ENCODE measurements at places on chromosomes 6 and 20.

DNA sequence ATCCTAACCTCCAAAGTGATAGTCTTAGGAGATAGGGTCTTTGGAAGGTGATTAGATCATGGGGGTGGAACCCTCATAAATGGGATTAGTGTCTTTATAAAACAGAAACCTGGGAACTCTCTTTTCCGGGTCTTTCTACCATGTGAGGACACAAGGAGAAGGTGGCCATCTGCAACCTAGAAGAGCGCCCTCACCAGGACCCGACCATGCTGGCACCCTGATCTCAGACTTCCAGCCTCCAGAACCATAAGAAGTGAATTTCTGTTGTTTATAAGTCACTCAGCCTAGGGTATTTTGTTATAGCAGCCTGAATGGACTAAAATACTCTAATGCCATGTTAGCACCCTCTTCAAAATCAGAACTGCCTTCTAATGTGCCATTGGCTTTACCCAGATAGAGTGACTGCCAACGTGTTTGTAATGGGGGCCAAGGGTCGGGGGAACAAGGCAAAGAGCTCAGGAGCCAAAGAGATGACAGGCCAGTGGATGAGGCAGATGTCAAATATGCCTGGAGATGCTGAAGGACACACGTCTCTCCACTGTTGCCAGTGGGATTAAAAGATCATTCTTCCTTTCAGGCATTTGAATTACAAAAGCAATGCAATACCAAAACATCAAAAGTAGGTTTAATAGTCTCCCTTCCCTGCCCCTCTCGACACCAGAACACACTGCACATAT is 21.0 kb downstream of the TUBB2B start:
- DNase-seq = no peak

DNA sequence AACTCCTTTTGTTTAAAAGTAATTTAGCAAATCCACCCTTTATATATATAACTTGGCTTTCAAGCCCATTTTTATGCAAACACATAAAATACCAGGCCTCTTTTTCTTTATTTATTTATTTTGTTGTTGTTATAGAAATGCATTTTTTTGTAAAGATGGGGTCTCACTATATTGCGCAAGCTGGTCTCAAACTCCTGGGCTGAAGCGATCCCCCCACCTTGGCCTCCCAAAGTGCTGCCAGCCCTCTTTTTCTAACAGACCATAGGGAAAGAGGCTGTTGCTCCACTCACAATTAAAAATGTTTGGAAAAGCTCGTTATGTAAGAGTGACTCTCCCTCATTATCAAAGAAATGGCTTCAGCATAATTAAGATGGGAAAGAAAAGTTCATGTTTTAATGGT is 440.9 kb downstream of the HACE1 start:
- DNase-seq = no peak

GRCh38 chr6:12009876-12010634 is 2.1 kb upstream of the HIVEP1 start:
- no peak for DNase-seq

DNA sequence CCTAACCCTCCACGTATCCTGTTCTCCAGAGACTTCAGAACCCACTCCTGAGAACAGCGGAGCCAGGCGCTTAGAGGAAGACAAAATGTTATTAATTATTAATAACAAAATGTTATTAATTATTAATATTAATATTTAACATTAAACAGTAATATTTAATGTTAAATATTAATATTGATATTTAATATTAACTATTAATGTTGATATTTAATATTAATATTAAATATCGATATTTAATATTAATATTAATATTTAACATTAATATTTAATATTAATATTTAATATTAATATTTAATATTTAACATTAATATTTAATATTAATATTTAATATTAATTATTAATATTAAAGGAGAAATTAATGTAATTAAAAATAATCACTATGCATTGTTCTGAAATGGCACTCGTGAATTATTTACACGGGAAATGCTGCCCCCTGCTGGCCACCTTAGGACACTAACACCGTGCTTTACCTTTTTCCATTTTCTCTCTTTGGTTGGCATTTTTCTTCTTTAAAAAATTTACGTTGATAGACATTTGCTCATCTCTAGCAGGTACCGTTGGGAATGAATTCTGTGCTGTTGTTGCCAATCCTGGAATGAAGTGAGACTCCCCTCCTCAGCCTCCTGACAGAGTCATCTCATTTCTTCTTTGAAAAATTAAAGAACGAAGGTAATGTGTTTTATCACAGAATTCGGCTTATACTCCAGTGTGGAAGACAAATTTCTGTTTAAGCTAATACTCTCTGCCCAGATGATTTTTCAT is 7.5 kb upstream of the GGTLC1 start:
- DNase-seq = peak; percentile 43

DNA sequence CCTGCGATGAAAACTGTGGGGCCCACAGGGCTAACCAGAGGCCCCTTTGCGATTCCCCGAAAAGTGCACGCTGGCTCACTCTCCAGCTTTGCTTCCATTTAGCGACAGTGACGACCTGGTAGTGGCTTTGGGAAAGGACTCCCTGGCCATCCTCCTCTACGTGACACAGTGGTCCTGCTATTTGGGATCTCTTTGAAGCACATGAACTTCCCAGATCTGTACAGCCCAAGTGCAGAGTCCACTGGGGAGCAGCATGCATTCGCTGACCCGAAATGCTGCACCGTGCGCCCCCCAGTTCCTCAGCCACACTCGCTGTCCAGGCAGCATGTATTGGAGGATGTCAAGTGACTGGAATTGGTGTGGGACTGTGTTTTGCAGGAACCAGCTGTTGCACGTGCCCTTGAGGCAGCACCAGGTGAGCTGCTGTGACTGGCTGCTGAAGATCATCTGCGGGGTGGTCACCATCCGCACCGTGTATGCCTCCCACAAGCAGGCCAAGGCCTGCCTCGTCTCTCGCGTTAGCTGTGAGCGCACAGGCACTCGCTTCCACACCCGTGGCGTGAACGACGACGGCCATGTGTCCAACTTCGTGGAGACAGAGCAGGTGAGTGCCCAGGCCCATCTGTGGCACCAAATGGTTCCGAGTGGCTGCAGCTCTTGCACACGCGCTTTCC is 51.6 kb downstream of the SYNJ2 start:
- DNase-seq = no peak

GRCh38 chr20:9483131-9483530 is 31.3 kb upstream of the LAMP5 start:
- no peak for DNase-seq

DNA sequence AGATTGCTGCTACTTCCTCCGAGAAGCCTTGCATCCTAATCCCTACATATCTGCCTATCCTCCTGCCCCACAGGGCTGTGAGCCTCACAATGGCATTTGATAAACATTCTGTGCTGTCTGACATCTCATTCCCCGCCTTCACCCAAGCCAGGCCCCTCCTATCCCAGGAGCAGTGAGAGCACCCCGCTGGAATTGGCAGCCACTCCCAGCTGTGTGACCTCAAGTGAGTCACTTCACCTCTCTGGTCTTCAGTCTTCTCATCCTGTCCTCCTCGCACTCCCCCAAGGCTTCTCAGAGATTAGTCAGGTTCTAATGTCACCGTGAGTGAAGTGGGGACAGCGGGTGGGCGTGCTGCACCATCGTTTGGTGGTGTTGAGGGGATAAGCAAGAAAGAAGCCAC is 81.7 kb downstream of the CDH22 start:
- DNase-seq = no peak

- no peak for DNase-seq
These were observed 32.5 kb upstream of the IYD start for GRCh38 chr6:150336299-150336698.

- no peak for DNase-seq
These were observed 118.0 kb upstream of the PRND start for GRCh38 chr20:4603724-4604123.

DNA sequence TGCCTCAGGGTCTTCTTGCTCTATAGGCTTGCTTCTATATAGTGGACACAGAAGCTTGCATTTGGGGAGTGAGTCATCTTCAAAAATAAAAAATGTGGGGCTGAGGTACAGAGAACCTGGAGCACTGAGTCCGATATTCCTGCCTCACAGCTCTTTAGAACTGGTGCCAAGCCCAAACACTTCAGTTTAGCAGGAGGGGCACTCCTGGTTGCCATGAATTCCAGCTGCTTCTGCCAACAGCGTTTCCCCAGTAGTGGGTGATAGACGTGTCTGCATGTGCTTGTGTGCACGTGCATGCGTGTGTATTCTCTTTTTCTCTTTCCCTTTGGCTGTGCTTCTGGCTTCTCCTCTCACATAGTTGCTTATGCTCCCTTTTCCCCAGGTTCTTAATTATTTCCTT is 11.9 kb downstream of the DNPH1 start:
- no peak for DNase-seq

GRCh38 chr6:134437376-134437775 is 119.5 kb upstream of the SGK1 start:
- peak; percentile 2 for DNase-seq

GRCh38 chr6:88704980-88705379 is 258.4 kb downstream of the RNGTT start:
- no peak for DNase-seq

- no peak for DNase-seq
These were observed 189.0 kb upstream of the CCN2 start for GRCh38 chr6:132140189-132140588.

GRCh38 chr20:43800186-43800585 is 73.4 kb upstream of the GTSF1L start:
- no peak for DNase-seq

DNA sequence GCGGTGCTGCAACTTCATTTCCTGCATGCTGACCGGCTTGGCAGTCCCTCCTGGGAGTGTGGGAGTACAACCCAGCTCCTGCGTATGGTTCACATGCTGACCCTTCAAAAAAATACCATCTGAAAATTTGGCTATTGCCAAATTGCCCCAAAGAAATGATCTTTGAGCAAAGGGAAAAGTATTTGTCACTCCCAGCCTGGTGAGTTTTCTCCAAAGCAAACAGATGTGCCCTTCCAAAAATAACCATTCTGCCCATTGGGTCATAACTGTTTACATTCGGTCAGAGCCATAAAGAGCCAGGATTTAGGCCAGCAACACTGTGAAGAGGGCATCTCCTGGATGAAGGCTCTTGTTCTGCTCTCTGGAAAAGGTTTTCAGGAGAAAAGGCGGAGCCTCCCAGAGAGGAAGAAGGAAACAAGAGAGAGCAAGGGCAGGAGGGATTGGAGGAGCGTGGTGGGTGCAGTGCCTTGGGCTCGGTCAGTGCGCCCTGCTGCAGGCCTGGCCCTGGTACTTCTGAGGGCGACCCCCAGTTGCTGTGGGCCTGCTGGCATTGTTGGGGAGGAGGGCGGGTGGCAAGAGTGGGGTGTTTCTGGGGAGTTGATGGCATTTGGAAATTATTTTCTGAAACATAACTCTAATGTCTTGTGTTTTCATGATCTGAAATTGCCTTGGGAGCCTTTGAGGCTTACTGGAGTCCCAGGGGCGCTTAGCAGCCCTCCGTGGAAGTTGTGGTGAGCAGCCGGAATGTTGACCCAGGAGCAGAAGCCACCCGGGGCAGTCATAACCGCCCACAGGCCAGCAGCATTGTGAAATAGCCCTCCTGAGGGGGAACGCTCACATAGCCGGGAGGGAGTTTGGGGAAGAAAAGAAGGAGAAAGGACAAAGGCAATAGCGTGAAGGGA is 248.4 kb downstream of the MYLK4 start:
- DNase-seq = no peak

- no peak for DNase-seq
These were observed 45.4 kb downstream of the ZBTB46 start for GRCh38 chr20:63785691-63786131.

GRCh38 chr6:112321941-112322424 is 25.1 kb upstream of the RFPL4B start:
- DNase-seq = no peak

DNA sequence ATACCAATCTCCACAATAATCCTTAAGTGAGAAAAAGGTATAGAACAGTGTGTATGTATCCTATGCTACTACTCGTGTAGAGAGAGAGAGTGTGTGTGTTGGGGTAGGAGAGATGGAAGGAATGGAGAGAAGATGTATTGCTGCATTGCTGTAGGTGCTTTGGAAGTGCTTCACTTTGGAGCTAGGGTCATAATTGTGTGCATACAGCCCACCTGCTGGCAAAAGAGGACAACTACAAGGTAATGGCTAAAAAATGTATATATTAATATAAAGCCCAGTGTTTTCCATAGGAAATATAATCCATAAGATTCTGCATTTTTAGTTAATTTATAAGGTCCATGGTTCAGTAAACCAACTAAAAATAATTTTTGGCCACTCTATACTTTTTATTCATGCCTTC is 36.1 kb downstream of the SERAC1 start:
- no peak for DNase-seq

DNA sequence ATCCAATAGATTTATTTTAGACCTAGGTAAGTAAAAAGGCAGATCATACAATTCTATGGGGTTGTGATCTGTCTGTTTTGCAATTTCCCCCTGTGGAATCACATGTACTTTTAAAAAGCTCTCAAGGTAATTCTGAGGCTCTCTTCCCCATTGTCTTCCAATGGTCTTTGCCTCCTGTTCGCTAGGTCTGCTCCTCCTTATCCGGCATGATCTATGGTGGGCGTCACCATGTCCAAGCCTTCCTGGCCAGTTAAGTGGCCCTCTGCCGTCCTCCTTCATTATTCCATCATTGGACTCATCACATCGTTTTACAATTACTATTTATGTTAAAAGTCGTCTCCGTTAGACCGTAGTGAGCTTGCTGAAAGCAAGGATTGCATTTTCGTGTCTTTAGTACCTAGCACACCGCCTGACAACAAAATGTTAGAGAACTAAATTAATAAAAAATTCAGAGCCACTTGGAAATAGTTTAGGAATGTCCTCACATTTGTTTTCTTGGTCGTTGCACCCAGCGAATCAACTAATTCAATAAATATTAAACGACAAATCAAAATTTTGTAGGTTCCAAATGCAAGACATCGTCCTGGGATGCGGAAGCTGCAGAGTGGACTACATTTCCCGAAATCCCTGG is 2.2 kb upstream of the STXBP5 start:
- DNase-seq = no peak

- DNase-seq = no peak
These were observed 3.8 kb downstream of the COL12A1 start for GRCh38 chr6:75201901-75202672.

- no peak for DNase-seq
These were observed 407.1 kb downstream of the GRIK2 start for GRCh38 chr6:101800598-101800997.

GRCh38 chr20:25065625-25066338 is 7.8 kb upstream of the ACSS1 start:
- DNase-seq = peak; percentile 44

DNA sequence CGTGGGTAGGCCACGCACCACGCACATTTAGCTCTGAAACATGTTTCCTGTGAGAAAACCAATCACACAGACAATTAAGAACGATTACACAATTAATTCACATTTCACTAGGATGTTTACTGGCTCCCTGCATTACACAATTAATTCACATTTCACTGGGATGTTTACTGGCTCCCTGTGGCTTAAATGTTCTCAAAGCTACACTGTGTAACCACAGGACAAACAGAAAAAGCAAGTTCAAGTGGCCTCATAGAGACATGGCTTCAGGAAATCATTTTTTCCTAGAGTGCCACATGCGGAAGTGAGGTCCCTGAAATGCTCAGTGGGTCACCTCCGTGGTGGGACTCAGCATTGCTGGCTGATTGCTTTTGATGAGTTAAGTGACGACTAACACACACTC is 61.7 kb upstream of the XRN2 start:
- no peak for DNase-seq

Measured in activated gamma-delta T cell treated with anti-CD3 and anti-CD28 coated beads, Interleukin-2, amount 50 U/mL, for 16 hours (primary cell).